Thoracic aorta (tissue), 2 donors: ENCODE measurements at places on chromosomes 1 and 21.

DNA sequence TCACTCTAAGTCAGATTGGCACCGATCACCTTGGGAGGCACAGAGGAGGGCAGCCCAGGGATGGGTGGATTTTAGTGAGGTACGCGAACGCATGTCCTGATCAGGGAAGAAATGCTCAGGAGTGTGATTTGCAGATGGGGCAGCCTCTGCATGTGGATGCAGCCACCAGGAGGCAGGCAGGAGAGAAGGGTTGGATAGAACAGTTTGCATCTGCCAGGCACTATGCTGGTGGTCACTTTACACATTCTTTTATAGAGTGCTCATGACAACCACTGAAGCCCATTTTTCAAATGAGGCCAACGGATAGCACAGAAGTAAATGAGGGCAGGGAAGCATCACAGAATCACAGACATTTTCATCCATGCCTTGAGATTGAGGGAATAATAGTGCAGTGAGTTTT lies 5.7 kb downstream of the LAMB3 start:
- DNase-seq: no peak

DNA sequence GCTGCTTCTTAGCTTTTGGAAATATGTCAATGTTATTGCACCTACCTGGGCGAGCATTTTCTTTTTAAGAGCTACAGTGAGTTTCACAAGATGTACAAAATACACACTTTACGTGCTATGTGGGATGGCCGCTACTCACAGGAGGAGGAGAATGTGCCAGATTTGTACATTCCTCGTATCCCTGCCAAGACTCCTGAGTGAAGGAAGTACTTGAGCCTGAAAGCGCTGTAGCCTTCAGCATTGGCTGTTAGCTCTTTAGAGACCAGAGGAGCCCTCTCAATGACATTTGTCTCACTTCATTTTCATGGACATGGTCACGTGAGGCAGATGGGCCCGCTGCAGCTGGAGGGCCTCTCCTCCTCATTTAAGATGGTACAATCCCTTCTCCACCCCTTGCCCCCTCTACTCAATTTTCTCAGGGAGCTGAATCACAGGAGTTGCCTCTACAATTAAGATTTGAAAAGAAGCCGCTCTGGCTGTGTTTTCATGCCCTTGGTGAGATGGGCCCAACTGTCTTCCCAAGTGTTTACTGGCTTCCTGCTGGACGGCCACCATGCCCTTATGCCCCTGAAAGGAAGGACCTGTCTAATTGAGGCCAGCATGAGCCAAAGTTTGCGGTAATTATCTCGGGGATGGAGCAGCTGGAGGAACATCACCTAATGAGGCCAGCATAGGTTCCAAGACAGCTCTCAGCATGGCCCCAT lies 442.6 kb downstream of the PRDM2 start:
- no peak for DNase-seq

DNA sequence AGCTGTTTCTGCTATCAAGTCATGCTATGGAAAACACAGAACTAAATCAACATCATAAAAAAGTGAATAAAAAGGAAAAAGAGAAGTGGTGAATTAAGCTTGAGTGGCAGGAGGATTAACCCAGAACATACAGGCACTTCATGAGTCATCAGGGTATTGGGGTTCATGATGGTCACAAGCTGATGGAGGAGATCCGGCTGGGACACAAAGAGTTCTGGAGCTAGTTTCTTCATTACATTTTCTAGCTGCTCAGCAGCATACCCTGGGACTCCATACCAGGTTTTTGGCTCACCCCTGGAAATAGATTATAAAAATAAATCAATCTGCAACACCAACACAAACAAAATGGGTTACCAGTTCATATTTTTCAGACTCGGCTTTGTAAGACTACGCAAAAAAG lies 42.5 kb upstream of the SYT2 start:
- no peak for DNase-seq

- no peak for DNase-seq
Observed at GRCh38 chr21:42311160-42311559, 4.0 kb downstream of the TFF3 start.

GRCh38 chr1:223343692-223344091 lies 20.3 kb downstream of the SUSD4 start:
- no peak for DNase-seq

GRCh38 chr1:91406773-91407389 lies 2.2 kb upstream of the HFM1 start:
- no peak for DNase-seq

DNA sequence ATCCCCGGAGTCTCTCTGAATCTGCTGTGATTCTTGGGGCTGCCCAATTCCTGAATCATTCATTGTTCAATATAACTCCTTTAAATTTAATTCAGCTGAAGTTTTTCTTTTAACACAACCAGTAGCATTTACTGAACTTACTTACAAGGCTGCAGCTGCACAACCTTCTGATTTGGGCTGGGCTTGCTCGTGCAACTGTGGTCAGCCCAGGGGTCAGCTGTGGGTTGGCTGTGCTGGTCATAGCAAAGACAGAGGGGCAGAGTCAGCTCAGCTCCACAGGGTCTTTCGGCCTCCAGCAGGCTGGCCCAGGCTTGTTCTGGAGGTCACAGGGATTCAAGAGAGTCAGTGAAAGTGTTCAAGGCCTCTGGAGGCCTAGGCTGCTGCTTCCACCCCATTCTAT lies 186.1 kb downstream of the MATN1 start:
- no peak for DNase-seq

DNA sequence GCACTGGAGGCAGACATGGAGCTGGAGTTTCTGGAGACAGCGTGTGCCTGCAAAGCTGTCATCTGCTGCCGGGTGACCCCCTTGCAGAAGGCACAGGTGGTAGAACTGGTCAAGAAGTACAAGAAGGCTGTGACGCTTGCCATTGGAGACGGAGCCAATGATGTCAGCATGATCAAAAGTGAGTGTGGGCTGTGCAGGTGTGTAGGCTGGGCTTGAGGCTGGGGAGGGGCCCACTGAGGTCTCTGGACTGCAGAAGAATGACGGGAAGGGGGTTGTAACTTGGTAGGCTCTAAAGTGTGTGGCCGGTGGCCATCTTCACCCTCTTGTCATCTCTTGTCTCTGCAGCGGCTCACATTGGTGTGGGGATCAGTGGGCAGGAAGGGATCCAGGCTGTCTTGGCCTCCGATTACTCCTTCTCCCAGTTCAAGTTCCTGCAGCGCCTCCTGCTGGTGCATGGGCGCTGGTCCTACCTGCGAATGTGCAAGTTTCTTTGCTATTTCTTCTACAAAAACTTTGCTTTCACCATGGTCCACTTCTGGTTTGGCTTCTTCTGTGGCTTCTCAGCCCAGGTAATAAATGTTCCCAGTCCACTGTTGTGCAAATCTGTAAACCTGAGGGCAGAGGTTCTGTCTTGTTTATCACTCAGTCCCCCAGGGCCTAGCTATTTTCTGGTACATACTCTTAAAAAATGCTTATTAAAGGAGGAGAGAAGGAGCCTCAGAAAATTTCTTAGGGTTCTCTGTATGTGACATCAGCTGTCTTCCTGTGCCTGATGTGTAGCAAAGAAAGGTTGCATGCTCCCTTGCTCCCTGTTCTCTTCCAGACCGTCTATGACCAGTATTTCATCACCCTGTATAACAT lies 19.9 kb downstream of the ATP8B2 start:
- DNase-seq: no peak

DNA sequence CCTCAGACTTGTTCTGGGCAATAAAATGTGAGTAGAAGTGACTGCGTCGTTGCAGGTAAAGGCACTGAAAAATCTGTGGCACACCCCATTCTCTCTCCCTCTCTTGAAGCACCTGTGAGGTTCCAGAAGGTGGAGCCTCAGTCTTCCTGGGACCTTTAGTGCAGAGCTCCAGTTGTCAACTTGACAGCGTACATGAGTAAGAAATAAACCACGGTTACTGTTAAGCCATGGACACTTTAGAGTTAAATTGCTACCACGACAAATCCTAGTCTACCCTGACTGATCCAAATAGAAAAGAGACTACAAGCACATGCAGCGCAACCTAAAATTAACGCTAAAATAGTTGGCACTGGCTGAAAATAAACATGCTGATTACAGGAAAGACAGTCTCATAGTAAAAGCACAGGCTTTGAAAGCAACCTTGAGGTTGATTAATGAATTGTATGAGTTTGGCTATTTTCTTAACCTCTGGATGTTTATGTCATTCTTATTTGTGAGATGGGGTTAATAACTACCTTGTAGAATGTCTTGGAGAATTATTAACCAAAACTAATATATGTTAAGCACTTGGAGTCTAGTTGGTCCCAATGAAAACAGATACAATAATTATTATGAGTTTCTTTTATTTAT lies 93.0 kb upstream of the PLPPR4 start:
- no peak for DNase-seq

DNA sequence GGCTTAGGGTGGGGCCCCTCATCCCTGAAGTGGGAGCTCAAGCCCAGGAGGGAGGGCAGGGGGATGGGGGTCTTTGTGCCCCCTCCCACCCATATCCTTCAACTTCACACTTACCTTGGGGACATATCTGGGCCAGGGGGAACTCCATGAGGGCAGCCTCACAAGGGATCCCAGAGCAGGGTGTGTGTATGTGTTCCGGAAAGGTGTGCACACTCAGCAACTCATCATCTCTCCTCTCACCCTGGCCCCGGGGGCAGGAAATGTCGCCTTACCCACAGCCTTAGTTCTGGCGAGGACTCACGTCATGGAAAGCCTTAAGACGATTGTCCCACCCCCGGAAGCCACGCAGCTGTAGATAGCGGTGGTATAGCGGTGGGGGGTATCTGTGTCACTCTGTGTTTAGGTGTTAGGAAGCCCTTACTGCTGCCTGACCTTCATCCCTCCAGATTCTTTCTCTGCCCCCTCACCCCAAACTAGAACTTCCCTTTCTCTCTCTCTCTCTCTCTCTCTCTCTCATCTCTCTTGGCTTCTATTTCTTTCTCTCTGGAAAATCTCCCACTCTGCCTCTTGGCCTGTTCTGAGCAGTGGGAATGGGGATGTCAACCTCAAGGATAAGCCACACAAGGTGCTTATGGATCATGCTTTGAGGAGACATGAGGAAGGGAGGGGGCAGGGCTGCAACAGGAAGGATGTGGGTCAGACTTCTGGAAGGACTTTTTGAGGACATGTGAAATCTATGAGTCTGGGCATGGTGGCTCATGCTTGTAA lies at the start of gene SH2D2A:
Gene SH2D2A (minus strand): TSS at position 288 of the 768 bp plus-strand sequence. CDS start 140 bp downstream, at position 148.
- no peak for DNase-seq

DNA sequence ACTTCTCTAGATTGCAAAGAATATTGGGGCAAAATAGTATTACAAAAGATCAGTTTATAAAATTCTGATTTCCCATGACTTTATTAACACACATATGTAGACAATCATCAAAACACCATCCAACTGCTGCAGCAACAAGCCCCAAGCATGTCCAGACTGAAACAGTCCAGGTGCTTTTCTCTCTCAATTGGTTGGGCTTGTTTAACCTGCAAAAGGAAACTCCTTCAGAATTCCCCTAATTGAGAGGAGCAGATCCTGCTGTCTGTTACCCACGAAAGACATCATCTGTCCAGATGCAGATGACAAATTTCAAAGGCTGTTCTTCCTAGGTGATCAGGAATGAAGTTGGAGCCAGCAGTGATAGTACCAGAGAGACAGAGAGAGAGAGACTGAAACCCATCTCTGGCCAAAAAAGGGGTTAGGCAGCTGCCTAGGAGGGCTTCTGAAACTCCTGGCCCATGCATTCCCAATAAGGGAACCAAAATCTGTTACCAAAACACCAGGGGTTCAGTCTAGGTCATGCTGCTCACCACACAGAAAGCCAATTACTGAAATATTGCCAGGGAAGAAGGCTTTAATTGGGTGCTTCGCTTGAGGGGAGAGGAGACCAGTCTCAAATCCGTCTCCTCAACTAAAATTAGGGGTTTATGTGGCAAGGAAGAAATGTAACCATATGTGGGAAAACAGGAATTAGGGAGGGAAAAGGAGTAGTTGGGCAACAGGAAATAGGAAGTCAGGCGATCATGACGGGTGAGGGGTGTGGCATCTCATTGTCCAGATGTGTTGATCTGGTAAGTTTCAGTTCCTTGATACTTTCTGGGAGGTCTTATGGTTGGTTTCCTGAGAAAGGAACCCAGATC lies 34.7 kb upstream of the RGL1 start:
- DNase-seq: no peak

DNA sequence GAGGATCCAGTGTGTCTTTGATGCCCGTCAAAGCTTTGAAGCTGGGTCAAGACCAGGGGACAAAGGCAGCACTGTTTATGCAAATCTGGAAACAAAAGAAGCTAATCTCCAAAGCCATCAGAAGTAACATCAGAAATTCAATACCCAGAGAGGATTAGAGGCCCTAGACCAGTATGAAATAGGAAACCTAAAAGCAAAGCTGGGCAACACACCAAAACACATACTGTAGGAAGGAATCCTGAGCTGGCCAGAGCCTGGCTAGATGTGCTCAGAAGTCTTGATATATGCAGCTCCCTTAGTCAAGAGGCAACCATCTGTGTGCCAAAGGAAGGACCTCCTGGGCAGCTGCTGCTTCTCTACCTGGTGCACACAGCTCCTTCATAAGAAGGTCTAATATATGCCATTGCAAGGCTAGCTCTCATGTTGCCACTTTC lies 12.3 kb downstream of the COLGALT2 start:
- no peak for DNase-seq

DNA sequence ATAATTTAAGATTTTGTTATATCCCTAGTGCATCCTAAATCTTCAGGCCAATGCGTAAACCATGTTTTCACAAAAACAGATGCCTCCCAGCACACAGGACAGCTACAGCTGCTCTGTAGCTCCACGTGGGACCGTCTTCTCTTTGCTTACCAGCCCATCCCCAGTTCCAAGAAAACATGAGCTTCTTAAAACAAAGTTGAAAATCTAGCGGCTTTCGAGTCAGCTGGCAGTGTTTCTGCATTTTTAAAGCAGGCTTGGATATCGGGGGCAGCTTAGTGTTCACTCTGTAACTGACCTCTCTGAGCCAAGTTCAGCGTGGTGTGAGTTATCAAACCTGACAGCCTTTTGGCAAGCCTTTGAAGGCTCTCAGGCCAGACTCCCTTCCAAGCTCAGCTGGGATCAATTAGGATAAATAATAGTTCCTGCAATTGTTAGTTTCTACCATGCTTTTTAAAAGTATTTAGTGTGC lies 881.5 kb downstream of the LTN1 start:
- no peak for DNase-seq

- no peak for DNase-seq
Observed at GRCh38 chr1:170704256-170704655, 40.3 kb downstream of the PRRX1 start.

DNA sequence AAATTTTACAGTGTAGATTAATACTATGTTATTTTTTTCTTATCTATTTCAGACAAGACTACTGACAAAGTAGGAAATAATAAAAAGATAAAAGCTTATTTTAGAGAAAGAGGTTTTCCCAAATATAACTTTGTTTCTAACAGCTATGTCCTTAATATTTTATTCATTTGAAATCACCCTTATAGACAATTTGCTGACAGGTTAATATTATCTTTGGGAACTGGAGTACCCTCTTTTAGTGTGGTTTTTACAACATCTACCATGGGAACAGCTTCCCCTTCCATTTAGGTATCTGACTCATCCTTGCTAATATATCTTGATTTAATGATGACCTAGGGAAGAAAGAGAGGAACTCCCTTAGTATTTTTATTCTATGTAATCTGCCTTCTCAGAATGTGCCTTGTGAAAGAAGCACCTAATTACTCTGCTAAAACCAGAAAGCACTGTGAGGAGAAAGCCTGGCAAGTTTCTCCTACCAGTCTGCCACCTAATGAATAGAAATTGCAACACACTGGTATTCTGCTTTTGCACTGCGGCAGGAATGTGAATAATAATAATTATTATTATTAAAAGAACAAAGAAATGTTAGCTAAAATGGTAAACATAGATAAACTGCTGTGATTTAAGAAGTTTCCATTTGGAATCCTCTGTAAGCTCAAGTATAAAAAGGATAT lies 192.8 kb downstream of the PDE4B start:
- no peak for DNase-seq

- DNase-seq: no peak
Observed at GRCh38 chr1:55153031-55153430, 62.1 kb downstream of the USP24 start.

GRCh38 chr1:157519451-157519850 lies 32.9 kb downstream of the FCRL5 start:
- DNase-seq: no peak
